ENCODE measurements at places on chromosomes 4 and X.

DNA sequence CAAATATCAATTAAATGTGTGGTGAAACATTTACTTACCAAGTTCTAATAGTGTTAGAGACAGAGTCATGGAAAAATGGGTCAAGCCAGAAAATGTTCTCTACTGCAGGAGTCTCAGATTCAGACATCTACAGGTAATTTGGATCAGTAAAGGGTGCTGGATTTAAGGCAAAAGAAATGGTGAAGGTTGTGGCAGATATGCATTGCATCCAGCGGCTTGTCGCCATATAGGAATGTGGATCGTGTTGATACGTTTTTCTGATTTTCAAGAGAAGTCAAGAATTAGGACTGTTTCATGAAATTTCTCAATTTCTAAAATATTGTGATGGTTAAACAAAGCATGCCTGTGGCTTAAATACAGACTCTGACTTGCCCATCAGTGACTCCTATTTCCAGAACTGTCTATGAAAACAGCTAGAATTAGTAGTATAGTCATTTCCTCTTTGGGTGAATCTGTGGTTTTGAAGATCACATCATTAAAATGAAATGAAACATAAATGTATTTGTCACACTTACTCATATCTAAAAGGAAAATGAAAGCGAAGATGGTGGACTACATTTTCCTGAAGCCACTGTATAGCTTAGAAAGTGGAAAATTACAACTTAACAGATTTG lies 110.1 kb upstream of the VEGFC start:
- DNase-seq, result peak; percentile 6

GRCh38 chr4:117224256-117224655 lies 138.9 kb upstream of the TRAM1L1 start:
- no peak for DNase-seq

GRCh38 chrX:23554304-23554703 lies 113.0 kb upstream of the PRDX4 start:
- DNase-seq, result no peak

DNA sequence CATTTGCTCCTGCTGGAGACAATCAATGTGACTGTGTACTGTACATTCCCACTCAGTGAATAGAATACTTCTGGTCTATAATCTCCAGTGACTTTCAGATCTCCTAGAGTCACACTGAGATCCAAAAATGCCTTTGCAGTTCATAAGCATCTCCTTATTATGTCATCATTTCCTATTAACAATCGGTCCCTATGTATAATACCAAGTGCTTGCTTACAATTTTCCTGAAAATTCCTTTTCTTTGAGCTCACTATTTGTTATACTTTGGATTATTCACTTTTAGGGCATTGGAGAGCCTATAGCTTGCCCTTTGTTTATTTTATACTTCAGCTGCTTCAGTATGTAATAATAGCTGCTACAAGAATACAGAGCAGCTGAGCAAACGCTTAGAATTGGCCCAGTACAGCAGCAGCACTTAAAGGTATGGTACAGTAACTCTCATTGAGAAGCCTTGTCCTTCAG lies 313.0 kb downstream of the DCTD start:
- no peak for DNase-seq

DNA sequence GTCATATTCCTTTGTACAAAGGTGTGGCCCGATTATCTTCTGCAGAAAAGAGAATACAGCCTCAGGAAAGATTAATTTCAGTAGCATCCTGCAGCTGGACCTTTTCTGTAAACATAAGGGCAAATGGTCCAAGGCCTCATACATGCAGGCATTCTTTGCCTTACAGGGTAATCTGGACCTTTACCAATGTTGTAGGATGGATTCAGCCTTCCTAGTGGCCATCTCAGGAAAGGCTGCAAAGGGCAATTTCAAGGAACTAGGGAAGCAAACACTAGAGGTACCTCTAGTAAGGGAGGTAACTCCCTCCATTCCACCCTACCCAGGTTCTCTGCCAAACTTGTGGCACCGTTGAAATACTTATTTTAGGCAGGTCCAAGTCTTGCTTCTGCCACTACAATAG lies 43.0 kb downstream of the UGT2B28 start:
- DNase-seq, result no peak

DNA sequence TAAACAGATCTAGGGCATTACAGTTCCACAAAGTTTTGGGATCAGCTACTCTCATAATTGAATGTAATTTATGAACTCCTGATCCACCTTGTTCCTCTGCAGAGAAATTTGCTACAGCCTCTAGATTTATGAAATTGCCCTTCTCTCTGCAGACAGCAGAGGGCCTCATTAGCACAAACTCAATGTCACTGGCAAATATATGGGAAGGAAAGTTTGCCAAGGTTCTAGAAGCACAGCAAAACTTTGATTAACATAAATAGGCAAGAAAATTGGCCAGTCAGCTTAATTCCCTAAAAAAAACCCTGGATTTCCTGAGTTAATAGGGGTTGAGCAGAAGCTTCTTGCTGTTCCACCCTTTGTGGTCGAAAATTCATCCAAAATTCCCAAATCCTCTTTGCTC lies 31.5 kb downstream of the PRPS1 start:
- DNase-seq, result peak; percentile 47

- DNase-seq, result no peak
Observed at GRCh38 chrX:83888585-83888984, 27.6 kb downstream of the CYLC1 start.

- no peak for DNase-seq
Observed at GRCh38 chr4:145739845-145740244, 59.9 kb downstream of the C4orf51 start.

DNA sequence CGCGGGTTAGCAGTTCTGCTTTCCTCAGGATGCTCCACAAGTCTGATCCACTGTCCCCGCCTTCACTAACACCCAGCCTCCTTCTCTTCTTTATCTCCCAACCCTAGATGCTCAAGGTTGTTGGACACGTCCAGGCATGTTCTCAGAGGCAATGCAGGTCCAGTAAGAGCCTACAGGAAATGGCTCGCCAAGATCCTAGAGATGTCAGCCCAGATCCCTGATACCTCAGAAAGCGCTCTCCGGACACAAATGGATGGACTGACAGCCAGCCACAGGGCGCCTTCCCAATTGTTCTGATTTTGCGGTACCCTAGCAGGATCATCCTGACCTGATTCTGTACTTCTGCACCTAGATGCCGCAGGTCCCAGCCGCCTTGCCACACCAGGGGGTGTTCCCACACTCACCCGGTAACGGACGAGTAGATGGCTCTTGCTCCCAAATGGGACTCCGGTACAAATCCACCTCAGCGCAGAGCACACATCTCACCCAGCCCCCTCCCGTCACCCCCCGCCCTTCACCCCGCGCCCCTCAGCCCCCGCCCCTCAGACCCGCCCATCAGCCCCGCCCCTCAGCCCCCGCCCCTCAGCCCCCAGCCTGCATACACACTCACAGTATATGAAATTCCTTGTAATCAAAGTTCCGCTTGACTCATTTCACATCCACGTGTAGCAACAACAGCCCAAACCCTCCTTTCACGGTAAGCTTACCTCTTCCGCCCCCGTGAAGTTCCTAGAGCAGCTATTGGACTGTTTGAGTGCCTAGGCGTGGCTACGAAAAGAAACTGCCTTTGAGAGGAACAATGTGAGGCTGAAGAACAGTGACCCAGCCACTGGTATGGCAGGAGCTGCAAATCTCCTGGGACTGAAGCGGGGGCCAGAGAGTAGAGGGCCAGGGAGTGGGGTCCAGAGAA lies at the start of gene EDA2R:
EDA2R (minus strand) TSS at position 488 of the 910 bp plus-strand sequence. CDS start 23,058 bp downstream, outside the sequence.
- DNase-seq, result no peak

- DNase-seq, result no peak
Observed at GRCh38 chr4:98672583-98673287, 14.3 kb upstream of the TSPAN5 start.

- no peak for DNase-seq
Observed at GRCh38 chr4:1357356-1358248, 10.6 kb downstream of the UVSSA start.

GRCh38 chr4:107509615-107510014 lies 210.4 kb downstream of the PAPSS1 start:
- no peak for DNase-seq

DNA sequence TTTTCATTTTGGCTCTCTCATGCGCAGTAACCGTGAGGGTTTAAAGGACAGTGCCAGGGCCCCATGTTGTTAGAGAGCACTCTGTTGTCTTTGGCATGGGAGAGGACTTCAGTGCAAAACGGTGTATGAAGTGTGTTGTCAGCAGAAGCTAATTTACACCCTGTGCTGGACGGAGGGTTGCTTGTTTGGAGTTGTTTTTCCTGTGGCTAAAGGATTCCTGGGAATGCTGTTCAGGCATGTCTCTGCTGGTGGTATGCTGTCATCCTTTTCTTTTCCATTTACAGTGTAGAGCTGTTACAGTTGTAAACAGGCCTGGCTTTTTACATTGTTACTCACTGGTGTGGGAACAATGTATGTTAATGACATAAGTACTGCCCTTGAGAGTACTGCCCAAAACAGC lies 206.3 kb downstream of the CBR4 start:
- DNase-seq, result no peak

DNA sequence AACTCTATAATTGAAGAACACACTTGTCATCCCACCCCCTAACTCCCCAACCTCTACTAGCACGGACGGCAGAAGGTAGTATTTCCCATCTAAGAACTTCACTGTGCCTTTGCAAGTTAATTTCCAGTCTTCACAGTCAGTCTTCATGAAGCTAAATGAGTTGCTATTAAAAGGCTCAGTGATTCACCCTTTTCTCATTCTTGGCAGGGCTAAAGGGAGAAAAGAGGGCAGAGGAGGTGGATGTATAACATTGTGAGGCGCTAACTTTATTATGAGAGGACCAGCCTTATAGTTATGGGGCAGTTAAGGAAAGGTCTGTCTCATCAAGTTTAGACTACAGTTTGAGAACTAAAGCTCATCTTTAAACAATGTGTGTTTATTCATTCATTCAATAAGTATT lies 161.0 kb upstream of the S100G start:
- DNase-seq, result no peak

GRCh38 chr4:38146383-38146782 lies 186.2 kb downstream of the PTTG2 start:
- no peak for DNase-seq

DNA sequence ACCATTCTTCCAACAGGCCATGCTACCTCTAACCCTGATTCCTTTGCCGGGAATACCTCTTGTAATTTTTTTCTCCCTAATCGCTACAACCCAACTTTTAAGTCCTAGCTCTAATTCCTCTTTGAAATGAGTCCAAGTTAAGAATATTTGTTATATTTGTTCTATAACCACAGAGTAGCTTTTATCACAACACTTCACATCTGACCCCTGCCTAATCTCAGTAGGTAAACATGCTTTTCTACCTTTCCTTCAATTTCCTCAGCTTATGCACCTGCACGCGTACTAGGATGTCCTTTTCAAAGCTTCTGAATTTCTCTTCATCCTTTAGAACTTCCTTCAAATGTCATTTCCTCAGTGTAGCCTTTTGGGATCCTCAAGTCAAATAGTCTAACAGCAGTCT lies 915.5 kb upstream of the LCORL start:
- DNase-seq, result no peak
